Muscle of leg (tissue), 16 donors: ENCODE measurements at places on chromosomes 6 and 20.

- no peak for DNase-seq
Observed at GRCh38 chr6:107956586-107957307, 1.3 kb downstream of the SEC63 start.

GRCh38 chr6:163808231-163808630 lies 393.7 kb downstream of the QKI start:
- no peak for DNase-seq

DNA sequence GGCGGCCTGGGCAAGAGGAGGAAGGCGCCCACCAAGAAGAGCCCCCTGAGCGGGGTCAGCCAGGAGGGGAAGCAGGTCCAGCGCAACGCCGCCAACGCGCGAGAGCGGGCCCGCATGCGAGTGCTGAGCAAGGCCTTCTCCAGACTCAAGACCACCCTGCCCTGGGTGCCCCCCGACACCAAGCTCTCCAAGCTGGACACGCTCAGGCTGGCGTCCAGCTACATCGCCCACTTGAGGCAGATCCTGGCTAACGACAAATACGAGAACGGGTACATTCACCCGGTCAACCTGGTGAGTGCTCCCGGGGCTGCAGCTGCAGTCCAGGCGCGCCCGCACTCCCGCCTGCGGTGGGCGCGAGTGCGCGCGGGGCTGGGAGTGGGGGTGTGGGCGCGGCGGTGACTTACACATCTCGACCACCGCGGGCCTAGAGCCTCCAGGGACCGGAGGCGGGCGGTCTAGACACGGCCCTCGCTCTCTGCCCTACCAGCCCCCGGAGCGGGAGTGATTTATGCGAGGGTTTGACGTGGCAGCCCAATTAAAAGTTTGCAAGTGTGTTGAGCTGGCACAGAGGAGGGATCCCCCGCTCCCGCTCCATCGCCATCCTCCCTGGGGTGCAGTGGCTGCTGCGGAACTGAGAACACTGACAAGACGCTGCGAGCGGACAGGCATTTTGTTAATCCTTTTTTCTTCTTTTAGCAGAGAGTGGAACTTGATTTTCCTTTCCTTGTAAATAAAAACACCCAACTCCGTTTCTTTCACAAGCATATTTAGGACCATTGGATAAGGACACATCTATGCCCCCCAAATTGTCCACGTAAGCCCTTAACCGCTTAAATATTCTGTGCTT lies 867 bp downstream of the TCF21 start:
- DNase-seq: peak; percentile 10

GRCh38 chr6:44356487-44356886 lies 14.0 kb downstream of the SPATS1 start:
- no peak for DNase-seq

GRCh38 chr6:160297310-160297709 lies 38.7 kb upstream of the SLC22A2 start:
- DNase-seq: no peak

DNA sequence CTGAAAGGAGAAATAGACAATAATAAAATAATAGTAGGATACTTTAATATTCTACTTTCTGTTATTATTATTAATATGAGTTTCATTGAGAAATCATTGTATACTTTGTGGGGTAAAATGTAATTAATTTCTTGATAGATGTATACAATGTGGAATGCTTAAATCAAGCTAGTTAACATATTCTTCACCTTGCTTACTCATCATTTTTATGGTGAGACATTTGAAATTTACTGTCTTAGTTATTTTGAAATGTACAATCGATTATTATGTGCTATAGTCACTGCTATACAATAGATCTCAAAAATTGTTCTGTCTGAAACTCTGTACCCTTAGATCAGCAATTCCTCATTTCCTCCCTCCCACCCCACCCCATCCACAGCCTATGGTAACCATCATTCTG lies 720.3 kb downstream of the RNF144B start:
- no peak for DNase-seq

DNA sequence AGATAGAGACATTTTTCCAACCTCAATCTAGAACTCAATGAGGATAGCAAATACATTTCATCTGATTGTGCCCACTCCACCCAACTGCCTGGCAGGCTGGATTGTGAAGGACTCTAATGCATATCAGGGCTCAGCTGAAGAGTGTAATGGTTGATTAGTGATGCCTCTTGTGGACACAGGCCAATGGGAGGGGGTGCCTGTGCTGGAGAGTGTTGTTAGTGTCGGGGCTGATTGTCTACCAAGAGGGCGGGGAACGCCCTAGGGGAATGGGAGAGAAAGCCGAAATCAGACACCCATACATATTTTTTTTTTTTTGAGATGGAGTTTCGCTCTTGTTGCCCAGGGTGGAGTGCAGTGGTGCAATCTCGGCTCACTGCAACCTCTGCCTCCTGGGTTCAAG lies 103.7 kb upstream of the SALL4 start:
- DNase-seq: no peak

DNA sequence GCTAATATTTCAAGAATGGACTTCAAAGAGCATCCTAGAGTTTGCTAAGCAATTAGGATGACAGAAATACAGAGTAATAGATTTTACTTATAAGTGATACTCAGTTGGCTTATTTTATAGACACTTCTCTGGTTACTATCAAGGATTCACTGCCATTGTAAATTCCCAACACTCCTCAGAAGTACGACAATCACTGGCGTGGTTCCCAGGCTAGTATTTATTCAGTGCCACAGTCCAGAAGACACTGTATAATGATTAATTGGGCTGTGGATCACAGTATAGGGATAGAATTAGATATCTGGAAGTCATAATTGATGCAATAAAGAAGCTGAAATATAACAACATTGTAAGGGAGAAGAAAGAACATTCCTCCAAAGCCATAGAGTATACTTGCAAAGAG lies 15.7 kb downstream of the MANEA start:
- no peak for DNase-seq

DNA sequence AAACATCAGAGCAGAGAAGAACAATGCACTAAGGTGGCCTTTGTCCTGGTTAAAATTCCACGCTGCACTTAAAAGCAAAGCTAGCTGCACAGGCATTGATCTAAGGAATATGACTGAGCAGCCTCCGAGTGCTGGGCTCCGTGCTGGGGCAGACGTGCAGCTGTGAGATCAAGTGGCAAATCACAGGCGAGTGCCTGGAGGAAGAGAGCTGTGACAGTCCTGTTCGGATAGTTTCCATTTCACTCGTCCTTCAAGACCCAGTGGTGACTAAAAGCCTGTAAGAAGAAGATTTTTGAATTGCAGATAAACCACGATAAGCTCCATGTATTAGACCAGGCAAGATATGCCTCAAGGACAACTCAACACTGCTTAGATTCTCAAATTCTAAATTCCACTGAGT lies 247.9 kb downstream of the ANKRD60 start:
- DNase-seq: no peak

GRCh38 chr6:163036160-163036645 lies 308.4 kb downstream of the PACRG start:
- DNase-seq: peak; percentile 4

DNA sequence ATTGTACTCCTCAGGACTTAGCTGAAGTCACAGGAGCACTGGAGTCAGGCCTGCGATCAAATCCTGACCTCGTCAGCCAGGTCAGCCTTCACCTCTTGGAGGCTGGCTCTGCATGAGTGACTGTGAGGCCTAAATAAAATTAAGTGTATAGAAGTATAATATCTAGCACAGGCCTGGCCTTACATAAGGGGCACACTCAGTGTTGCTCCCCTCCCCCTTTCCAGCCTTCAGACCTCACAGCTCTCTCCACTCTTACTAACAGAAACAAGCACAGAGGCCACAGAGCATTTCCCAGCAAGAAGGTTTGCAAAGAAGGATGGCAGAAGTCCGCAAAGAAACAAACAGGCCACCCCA lies 84.8 kb downstream of the TRERF1 start:
- no peak for DNase-seq

GRCh38 chr20:19887556-19888268 lies 129.4 kb upstream of the NAA20 start:
- DNase-seq: peak; percentile 80

DNA sequence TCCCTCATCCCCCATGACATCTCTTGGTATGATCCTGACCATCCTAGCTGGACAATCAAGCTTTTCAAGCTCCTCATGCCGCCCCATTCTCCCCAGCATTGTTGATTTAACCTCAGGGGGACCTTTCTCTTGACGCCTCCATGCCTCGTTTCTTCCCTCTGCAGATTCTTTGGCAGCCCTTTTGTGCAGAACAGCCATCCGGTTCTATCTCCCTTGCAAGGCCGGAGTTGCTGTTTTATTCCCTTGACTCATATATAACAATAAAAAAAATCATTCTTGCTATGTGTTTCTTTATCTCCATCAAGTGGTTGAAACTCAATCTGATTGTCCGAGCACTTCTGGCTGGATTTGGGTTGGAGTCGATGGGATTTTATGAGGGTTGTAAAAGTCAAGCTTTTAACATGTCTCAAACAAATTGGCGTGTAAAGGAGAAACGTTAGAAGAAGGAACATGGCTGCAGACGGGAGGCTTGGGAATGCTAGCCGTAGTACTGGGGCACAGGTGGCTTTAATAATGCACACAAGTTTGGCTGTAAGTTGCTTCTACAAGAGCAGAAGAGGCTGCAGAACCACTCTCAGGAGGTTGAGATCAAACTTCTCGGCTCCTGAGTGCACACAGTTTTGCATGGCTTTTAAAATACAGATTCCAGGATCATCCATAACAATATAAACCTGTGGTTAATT lies 3.9 kb upstream of the SULF2 start:
- DNase-seq: peak; percentile 88

- DNase-seq: peak; percentile 69
Observed at GRCh38 chr6:5670811-5671561, 335.7 kb downstream of the NRN1 start.

DNA sequence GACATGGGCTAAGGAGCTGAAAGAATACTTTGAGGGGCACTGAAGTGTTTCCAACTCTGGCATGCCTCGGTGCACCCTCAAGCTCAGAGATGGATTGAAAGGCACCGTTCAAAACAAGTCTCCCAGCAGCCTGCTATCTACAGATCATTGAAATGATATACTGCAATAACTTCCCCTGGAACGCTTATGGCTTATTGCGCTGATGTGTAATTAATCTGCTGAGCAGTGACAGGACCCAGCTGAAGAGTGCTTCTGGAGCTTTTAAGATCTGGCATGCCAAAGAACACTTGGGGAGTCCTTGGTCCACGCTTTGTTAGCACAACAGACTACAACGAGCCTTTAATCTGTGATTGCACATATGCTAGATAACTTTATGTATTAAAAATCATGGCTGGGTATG lies 708.2 kb downstream of the PRKN start:
- no peak for DNase-seq

DNA sequence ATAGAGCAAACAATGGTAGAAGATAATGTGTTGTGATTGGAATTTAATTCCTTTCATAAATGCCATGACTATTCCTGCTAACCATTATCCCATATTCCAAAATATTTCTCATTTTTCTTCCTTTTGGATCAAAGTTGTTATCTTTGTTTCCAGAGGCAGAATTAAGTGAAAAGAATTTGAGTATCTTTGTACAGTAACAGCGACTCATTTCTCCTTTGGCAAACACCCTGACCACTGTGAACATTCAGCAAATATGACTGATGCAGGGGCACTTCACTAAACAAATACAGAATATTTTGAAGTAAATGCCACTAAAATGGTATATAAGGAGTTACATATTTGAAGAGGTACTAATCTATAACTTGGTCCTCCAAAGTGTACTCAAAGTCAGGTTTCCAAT lies 105.0 kb upstream of the LAMP5 start:
- no peak for DNase-seq

GRCh38 chr20:21665687-21666446 lies 39.6 kb upstream of the PAX1 start:
- DNase-seq: no peak

DNA sequence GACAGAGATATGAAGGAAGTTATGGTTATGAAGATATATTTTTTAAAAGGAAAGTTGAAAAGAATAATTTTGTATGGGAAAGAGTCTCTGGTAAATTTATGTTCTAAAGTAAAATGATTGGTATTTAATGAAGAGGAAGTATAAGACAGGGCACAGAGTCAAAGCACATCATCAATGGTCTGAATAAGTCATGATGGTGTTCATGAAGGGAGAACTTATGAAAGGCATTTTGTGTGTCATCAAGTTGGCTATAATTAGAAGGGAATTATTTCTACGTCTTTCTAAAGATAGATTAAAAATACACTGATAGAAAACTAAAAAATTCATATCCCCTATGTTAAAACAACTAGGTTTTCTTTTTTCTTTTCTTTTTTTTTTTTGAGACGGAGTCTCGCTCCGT lies 21.4 kb upstream of the SNAI1 start:
- DNase-seq: no peak

- DNase-seq: no peak
Observed at GRCh38 chr20:61968932-61969331, 96.7 kb downstream of the TAF4 start.

DNA sequence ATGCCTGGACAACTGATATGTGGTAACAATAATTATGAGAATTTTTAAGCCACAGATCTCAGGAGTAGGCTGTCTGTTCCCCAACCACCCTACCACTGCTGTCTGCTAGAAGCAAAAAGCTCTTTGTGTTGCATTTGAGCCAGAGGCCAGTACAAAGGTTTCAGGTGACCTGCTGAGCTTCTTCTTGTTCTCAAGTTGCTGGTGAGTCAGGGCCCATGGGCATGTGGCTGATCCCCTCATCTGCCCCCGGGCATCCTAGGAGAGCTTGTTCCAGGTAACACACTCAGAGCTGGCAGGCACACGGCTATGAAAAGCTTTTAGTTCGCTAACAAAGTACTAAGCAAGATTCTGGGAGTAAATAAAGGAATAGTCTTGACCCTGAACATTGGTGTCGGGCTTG lies 285.3 kb downstream of the CDC5L start:
- DNase-seq: no peak

- no peak for DNase-seq
Observed at GRCh38 chr20:63129376-63129965, 86.5 kb downstream of the YTHDF1 start.

- no peak for DNase-seq
Observed at GRCh38 chr6:78515271-78515670, 352.1 kb upstream of the IRAK1BP1 start.

DNA sequence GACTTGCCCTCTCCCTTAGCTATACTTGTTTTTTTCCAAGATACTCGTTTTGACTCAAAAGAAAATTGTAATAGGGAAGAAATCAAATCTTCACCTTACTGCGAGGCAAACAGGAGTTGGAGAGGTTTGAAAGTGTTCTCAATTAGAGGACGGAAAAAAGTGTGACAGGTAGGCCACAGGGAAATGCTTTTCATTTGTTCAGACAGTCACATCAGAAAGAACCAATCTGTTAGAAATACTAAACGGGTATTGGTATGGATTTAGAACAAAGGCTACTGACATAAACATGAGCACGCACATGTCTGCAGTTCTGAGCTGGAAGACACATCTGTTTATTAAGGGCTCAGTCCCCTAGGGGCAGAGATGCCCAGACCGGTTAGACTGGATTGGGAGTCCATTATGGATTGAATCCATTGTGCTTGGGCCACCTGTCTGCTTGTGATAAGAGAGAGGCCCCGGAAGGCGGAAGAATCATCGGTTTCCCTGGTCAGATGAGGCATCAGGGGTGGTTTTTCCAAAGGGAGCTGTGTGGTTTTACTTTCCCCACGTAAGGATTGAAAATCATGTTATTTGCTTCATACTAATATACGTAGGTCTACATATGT lies 220.9 kb upstream of the MYLIP start:
- no peak for DNase-seq

- no peak for DNase-seq
Observed at GRCh38 chr6:7555671-7556070, 14.2 kb downstream of the DSP start.
